Inflammatory macrophage (primary cell): ENCODE measurements at places on chromosomes 4 and X.

GRCh38 chr4:189322426-189322825 lies 618.2 kb upstream of the FRG1 start:
- no peak for DNase-seq

GRCh38 chr4:61254406-61254805 lies 54.3 kb downstream of the ADGRL3 start:
- DNase-seq = no peak

GRCh38 chrX:2714551-2714950 lies 23.5 kb downstream of the CD99 start:
- no peak for DNase-seq

GRCh38 chrX:39814391-39814790 lies 283.4 kb downstream of the BCOR start:
- peak; percentile 20 for DNase-seq

GRCh38 chr4:105934386-105934785 lies 39.1 kb downstream of the NPNT start:
- no peak for DNase-seq
